ENCODE measurements at places on chromosomes 4 and X.

- peaks cover 28% of the 10 kb centered on the region for H3K4me1 ChIP-seq
- DNase-seq: peak; percentile 50
- peak overlapping the region; percentile 80 for H3K4me3 ChIP-seq
- H3K27me3 ChIP-seq: no peaks in the 10 kb centered on the region
- peaks cover 4% of the 10 kb centered on the region for H3K36me3 ChIP-seq
Observed at GRCh38 chrX:154515090-154515965, 704 bp downstream of the FAM3A start.

DNA sequence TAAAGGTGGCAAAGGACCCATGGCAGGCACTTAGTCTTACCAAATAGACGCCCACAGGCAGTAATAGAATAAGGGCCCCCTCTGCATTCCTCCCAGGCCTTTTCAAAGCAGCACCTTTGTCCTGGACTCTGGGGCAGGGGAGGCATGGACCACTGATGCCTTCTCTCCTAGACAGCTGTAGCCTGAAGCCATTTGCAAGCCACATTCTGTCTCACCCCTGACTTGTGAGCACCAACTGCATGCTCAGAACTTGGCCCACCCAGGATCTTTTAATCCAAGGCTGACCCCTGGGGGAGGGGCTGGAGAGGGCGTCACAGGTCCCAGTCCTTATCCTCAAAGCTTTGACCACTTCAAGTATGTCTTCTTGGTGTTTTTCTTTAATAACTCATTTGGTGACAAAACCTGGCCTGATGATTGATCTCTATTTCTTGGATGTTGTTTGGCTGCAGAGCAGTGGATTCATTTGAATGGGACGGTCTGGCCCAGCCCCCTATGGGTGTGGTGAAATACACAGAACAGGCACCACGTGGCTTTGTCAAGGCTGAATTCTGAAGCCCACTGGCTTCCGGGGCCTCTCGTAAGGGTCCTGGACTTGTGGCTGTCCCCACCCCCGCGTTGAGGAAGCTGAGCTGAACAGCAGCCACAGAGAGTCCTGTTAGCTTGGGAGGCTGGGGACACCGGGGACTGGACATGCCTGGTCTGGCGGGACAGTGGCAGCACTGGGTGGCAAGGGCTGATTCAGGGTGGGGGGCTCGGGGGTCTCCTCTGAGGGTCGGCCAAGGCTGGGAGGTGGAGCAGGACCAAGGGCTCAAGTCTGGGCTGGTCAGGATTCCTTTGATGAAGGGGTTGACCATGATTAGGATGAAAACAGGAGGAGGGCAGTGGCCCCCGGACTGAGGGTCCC lies 36.6 kb downstream of the ADRA2C start:
- H3K4me3 ChIP-seq: no peak overlapping the region
- no peaks in the 10 kb centered on the region for H3K36me3 ChIP-seq
- peaks cover 5% of the 10 kb centered on the region for H3K27me3 ChIP-seq

- H3K36me3 ChIP-seq: no peaks in the 10 kb centered on the region
- no peaks in the 10 kb centered on the region for H3K27me3 ChIP-seq
- DNase-seq: no peak
- H3K4me1 ChIP-seq: no peaks in the 10 kb centered on the region
Observed at GRCh38 chr4:114998316-114998715, 115.1 kb downstream of the NDST4 start.

DNA sequence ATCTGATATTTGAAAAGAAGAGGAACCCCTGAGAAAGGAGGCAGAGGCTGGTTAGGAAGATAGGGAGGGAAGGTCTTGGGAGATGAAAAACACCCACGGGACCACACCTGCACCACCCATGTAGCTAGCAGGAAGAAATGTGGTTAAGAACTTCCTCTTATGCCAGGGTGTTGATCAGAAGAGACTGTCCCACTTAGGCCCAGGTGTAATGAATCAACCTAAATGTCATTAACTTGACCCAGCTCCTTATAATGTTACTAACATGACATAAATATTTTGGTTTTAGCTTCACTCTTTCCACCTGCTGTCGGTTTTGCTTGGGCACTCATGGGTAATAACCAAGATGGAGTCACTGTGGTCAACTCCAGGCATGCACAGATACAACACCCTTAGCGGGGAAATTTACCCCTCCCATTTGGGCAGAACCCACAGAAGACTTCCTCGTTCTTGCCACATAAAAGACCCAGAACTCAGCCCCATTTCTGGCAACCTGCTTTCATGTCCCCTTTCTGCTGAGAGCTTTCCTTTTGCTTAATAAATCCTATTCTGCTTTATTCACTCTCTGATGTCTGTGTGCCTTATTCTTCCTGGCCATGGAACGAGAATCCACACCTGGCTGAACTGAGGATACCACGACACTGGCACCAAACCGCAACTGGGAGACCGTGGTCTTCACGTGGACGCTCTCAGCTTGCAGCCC lies 46.8 kb downstream of the ZNF141 start:
- H3K27ac ChIP-seq: no peak overlapping the region
- H3K4me3 ChIP-seq: no peak overlapping the region
- no peak for DNase-seq

GRCh38 chr4:159018062-159018629 lies 84.7 kb upstream of the RAPGEF2 start:
- no peak overlapping the region for H3K27ac ChIP-seq
- H3K4me3 ChIP-seq: no peak overlapping the region
- H3K4me1 ChIP-seq: peaks cover 1% of the 10 kb centered on the region
- H3K27me3 ChIP-seq: no peaks in the 10 kb centered on the region
- H3K36me3 ChIP-seq: no peaks in the 10 kb centered on the region

DNA sequence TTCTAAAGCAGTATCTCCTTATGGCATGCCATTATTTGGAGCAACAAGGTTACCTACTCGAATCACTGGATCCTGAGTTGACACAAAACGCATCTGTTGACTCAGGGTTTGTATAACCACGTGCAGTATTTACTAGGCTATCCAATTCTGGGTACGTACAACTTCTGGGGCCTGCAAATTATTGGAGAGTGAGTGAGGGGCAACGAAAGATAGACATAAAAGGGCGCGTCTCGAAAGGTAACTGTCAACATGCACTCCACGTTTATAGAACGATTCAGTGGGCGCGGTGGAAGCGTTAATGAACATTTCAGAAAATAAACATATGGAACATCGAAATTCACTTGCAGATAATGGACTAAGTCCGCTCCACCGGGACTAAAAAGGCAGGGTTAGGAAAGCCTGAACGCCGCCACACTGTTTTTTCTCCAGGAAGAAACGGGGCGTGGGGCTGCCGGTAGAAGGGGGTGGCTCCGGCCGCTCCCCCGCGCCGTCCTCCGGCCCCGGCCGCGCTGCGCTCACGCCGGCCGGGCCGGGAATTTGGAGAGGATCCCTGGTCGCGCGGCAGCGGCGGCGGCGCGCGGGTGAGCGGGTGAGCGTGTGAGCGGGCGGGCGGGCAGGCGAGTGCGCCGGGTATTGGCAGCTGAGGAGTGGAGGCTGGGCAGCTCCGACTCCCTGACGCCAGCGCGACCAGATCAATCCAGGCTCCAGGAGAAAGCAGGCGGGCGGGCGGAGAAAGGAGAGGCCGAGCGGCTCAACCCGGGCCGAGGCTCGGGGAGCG lies at the start of gene SMAD1:
Gene SMAD1 (plus strand): TSS at position 690 of the 778 bp plus-strand sequence. CDS start 32,761 bp downstream, outside the sequence.
- H3K4me1 ChIP-seq: peaks cover 5% of the 10 kb centered on the region
- peak; percentile 45 for DNase-seq
- H3K27me3 ChIP-seq: peaks cover 37% of the 10 kb centered on the region
- H3K27ac ChIP-seq: no peak within 1 kb of the TSS
- peak within 1 kb of the TSS; percentile 67 for H3K4me3 ChIP-seq
- H3K36me3 ChIP-seq: peaks cover 1% of the 10 kb centered on the region

DNA sequence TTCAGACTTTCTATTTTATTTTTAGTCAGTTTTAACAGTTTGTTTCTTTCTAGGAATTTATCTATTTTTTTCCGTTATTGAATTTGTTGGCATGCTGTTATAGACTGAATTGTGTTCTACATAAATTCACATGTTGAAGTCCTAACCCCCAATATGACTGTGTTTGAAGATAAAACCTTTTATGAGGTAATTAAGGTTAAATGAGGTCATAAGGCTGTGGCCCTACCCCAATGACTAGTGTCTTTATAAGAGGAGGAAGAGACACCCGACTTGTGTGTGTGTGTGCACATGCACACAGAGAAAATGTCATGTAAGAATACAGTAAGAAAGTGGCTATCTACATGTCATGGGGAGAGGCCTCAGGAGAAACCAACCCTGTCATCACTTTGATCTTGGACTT lies 146.3 kb downstream of the BRWD3 start:
- peaks cover 3% of the 10 kb centered on the region for H3K4me1 ChIP-seq
- H3K27ac ChIP-seq: no peak overlapping the region
- peaks cover 2% of the 10 kb centered on the region for H3K36me3 ChIP-seq
- no peaks in the 10 kb centered on the region for H3K27me3 ChIP-seq

- no peaks in the 10 kb centered on the region for H3K27me3 ChIP-seq
- H3K36me3 ChIP-seq: peaks cover 4% of the 10 kb centered on the region
- no peak for DNase-seq
- no peak overlapping the region for H3K27ac ChIP-seq
Observed at GRCh38 chrX:24963823-24964222, 51.9 kb downstream of the ARX start.

DNA sequence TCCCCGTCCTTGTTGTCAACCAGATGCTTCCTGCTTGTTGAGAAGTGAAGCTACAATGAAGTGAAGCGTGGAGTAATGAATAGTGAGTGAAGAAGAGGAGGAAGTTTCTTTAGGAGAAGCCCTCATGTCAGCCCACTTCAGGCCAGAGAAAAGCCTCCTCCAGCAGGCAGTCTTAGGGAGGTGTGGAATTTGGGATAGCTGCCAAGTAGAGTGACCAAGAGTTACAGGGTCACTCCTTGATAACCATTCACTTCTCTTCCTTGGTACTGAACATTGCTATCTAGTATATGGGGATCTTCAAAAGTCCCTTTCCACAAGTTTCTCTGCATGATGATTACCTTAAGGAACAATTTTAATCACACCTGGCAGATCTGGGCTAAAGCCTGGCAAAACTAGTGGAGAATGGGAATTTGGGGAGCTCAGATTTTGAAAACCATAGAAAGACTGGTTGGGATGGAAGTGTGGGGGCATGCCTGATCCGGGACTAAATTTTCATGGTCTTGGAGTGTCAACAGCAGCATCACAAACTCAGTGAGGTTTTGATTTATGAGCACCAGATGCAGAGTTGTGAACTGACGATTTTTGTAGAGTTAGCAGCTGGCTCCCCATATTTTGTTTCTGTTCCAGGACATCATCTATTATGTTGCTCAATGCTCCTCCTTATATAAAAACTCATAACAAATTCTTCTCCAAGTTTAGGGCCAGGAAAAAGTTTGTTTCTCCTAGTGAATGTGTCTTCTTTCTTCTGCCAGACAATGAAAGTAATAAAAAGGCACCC lies 53.1 kb downstream of the IGSF1 start:
- H3K36me3 ChIP-seq: no peaks in the 10 kb centered on the region
- no peaks in the 10 kb centered on the region for H3K4me1 ChIP-seq
- DNase-seq: no peak

GRCh38 chr4:110049951-110050925 lies 137.6 kb downstream of the EGF start:
- no peaks in the 10 kb centered on the region for H3K27me3 ChIP-seq
- H3K36me3 ChIP-seq: peaks cover 26% of the 10 kb centered on the region
- H3K4me1 ChIP-seq: peaks cover 19% of the 10 kb centered on the region
- H3K27ac ChIP-seq: no peak overlapping the region
- peak; percentile 68 for DNase-seq
